ENCODE measurements at places on chromosomes 4 and X. TPM values are rescaled to one million over a fixed set of nuclear protein-coding genes. Genes with fewer than 3 reads are reported as not detected.

DNA sequence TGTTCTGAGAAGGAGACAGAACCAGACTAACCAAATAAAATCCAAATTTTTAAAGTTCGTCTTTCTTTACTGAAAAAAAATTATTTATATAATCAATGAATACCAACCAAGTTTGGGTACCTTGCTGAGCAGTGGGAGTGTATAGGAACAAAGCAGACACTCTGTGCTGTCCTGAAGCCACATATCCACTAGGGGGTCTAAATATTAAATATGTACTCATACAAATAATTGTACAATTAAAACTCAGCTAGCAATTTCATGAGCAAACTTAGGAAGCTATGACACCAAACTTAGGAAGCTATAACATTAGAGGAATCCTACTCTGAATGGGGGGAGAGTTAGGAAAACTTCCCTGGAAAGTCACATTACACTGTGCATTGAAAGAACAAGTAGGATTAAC, 582.0 kb upstream of the EPHA5 start:
- DNase-seq = no peak

- DNase-seq = peak; percentile 25
Observed at GRCh38 chrX:154457491-154458115, 478 bp upstream of the PLXNA3 start.

DNA sequence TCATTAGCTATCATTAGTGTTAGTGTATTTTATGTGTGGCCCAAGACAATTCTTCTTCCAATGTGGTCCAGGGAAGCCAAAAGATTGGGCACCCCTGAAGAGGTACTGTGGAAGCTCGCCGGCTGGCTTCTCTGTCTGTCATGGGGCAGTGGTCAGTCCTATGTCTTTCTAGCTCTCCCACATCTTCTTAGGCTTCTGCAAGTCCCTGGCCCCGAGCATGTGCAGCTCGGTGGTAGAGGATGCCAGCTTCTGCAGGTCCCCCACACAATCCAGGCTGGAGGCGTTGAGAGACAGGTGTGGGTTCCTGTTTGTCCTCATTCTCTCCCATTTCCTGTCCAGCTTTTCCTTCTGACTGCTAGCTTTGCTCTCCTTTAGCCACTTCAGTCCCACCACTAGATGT, 134.1 kb upstream of the NALF2 start:
- no peak for DNase-seq

GRCh38 chrX:97039363-97040029, 155.8 kb downstream of the RPA4 start:
- no peak for DNase-seq

DNA sequence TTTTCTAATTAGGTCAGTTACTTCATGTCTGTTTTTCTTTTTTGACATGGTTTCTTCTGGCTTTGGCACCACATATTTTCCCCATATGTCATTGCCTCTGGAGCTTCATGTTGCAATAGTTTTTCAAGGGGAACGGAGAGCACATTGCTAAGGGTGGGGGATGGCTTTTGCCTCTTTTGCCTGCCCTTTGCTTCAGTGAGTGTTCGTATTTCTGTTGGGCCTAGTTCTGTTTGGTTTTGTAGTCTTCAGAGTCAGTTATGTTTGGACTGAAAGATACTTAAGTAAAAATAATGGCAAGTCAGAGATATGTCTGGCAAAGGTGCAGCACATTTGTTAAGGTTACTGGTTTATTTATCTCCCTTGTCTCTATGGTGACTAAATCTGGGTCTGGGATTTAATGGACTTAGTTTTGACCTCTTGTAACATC, 29.1 kb downstream of the FHL1 start:
- no peak for DNase-seq

GRCh38 chr4:94680176-94680862, 77.4 kb upstream of the BMPR1B start:
- no peak for DNase-seq

DNA sequence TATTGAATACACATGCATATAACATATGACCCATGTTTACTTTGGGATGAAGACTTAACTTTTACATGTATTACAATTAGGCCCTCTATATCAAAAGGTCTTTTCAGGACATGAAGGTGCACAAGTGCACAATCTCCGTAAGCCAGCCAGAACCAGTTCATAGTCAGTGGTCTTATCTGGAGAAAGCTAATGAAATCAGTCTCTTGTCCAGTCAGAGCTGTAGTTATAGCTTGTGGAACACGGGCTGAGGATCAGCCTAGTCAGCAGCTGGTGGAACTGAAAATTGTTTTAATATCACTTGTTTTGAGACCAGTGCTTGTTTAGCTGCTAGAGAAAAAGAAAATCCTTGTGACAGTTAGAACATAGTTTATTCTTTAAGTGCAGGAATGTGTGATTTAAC, 197.9 kb downstream of the IL13RA2 start:
- no peak for DNase-seq

GRCh38 chr4:111046811-111047210, 423.9 kb upstream of the PITX2 start:
- DNase-seq = no peak

GRCh38 chr4:111864066-111864465, 281.2 kb upstream of the FAM241A start:
- DNase-seq = no peak

DNA sequence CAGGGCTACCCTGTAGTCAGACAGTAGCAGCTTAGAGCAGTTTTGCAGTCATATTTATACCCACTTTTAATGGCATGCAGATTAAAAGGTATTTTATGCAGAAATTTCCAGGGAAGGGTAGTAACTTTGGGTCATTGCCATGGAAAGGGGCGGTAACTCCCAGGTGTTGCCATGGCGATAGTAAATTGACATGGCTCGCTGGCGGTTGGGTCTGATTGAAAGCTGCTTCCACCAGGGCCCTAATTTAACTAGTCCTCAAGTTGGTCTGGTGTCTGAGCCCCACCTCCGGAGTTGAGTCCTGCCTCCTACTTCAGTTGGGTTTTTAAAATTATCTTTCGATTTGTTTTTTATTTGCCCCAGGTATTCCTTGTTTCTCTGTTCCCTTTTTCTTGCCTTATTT, 70.1 kb downstream of the NAA11 start:
- no peak for DNase-seq

DNA sequence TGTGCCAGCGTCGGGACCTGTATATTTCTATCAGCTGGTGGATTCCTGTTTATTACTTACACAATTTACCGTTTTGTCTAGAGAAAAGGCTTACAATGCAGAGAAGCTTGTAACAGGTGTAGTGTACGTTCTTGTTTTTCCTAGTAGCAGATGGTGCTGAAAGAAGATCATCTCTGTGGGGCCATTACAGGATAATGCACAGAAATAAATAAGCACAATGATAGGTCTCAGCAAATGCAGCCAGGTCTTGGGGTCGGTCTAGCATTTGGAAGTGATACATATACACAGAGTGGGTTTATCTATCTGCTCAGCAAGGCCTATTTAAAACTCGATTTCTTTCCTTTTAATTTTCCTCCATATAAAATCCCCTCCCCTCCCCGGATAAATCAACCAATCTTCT, 180.9 kb upstream of the LCORL start:
- no peak for DNase-seq

DNA sequence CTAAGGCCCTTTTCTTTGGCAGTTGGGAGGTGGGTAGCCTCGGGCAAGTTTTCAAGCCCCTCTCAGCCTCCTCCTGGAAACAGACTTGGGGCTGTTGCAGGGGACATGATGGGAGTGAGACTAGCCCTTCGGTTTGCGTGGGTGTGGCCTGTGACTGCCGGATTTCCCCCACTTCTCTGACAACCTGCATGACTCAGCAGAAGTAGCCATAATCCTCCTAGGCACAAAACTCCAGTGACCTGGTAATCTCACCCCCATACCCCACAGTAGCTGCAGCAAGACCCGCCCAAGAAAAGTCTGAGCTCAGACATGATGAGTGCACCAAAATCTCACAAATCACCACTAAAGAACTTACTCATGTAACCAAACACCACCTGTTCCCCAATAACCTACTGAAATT, 433.7 kb upstream of the AMOT start:
- no peak for DNase-seq

DNA sequence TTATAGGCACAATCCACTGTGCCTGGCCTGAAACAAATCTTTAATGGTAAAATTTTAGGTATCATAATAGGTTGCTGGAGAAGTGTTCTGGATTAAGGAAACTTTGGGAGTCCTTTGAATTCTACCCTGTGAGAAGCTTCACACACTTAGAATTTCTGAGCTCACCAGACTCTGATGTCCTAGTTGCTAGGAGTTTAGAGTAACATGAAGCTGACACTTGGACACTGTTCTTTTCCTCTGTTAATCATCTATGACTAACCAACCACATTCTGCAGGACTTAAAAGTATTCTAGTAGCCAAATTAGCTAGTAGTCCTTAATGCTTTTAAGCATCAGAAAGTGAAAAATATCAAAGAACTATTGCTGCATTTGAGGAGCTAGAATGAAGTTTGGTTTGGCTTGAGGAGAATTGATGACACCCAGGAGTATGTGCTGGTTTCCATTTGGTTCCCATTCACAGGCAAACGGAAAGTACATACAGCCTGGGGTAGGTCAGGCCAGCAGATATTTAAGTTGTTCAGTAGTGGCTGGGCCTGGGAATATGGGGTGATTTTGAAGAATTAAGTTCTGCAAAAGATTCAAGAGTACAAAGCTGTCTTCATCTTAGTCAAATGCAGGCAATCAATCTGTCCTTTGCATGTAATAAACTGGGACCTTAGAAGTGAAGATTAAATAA, 38.8 kb upstream of the IGFBP7 start:
- DNase-seq = no peak

Gene HMX1
- not detected for total RNA-seq

Gene GAGE10
- not detected for total RNA-seq

Gene CDX4
- not detected for total RNA-seq

Data from NCI-H460 (cell line).